ENCODE measurements at places on chromosomes 7 and 10.

- DNase-seq = no peak
These were observed 20.7 kb downstream of the MDFIC start for GRCh38 chr7:114942446-114943175.

DNA sequence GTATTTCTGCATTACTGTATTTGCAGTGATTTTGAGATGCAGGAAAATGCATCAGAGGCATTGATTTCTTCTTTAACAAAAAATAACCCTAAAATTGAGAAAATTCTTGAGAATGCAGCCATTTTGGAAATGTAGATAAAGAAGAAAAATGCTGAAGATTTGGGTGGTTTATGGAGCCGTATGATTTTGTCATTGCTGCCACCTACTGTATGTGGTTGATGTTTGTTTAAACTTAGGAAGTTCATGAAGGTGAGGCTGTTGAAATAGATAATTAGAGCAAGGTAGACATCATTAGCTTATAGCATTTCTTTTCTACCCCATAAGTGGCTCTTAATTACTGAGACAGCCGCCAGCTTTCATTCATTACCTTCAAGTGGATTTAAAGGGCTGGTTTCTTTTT, 92.1 kb upstream of the SAMD8 start:
- no peak for DNase-seq

GRCh38 chr10:125030567-125031197, 88.8 kb downstream of the ZRANB1 start:
- DNase-seq = no peak

- no peak for DNase-seq
These were observed 1.2 kb downstream of the FLNC start for GRCh38 chr7:128831178-128831993.

DNA sequence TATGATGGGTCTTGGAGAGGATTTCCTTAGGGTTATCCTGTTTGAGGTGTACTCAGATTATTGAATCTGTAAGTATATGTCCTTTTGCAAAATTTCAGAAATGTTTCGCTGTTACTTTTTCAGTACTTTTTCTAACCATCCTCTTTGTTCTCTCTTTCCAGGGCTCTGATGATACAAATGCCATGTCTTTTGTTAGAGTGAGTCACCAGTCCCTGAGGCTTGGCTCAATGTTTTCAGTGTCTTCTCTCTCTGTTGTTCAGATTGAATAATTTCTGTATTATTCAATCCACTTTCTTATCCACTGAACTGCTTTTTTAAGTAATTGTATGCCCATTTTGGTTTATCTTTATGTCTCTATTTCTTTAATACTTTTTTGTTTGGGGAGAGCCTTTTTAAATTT, 449.4 kb downstream of the TNS3 start:
- DNase-seq = no peak

All from nucleus accumbens (tissue), 56 donors.